AG09309 (cell line): ENCODE measurements at places on chromosomes 2 and 18.
A peak's percentile ranks its signal among the peaks of the same experiment; 100 is the strongest.

GRCh38 chr18:61993831-61994230 lies 101.0 kb upstream of the RNF152 start:
- DNase-seq, result no peak

DNA sequence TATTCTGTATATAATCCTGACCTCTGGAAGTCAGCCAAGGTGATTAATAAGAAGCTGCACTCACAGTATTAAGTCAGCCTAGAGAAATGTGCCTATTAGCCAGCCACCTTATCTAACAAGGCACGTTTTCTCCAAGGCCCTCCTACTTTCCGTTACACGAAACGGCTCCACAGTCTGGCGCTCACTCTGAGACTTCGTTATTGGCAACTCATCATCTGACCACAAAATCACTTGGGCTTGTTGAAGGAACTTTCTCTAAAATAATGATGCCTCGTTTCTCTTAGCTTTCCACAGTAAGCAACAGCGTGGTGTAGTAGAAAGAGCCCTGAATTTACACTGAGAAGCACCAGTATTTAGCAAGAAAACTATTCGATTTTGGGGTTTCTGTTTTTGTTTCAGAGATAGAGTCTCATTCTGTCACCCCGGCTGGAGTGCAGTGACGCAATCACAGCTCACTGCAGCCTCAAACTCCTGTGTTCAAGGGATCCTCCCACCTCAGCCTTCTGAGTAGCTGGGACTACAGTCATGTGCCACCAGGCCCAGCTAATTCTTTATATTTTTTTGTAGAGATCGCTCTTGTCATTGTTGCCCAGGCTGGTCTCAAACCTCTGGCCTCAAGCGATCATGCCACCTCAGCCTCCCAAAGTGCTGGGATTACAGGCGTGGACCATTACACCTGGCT lies 53.6 kb upstream of the SLC14A1 start:
- peak; percentile 34 for DNase-seq

DNA sequence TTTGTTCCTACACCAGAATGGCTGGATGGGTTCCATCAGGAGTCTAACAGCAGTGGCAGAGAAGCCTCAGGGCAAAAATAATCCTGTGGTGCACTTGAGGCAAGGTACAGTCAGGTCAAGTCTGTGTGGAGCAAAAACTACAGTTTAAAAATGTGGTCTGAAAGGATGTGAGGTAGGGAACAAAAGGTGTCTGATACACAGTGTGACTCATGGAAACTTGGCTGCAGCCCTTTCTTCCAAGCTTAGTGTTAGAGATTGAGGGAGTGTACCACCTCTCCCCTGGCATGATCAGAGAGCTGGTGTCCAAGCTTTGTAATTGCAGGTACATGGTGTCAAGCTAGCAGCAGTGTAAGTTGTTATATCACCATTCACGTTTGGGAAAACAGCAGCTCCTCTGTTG lies 8.9 kb downstream of the ANKAR start:
- DNase-seq, result no peak

DNA sequence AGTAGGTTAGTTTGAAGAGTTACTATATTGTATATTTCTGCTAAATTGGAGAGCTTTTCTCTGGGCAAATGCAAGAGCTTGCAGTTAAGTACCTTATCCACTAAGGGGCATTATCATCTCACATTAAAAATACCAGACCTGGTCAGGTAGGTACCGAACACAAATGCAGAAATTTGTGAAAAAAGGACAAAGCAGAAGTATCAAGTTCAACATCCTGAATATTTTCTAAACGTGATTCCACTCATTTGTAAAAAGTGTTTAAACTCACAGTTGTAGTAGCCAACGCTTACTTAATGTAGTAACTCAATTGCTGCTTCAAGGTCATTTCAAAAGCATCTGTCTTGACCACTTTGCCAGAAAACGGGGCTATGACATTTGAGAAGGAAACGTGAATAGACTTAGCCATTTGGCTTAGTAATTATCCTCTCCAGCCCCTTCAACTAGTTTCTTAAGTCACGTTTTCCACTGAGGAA lies 52.1 kb downstream of the CYRIA start:
- no peak for DNase-seq

GRCh38 chr2:45291296-45291701 lies 282.0 kb upstream of the SIX2 start:
- DNase-seq, result no peak

DNA sequence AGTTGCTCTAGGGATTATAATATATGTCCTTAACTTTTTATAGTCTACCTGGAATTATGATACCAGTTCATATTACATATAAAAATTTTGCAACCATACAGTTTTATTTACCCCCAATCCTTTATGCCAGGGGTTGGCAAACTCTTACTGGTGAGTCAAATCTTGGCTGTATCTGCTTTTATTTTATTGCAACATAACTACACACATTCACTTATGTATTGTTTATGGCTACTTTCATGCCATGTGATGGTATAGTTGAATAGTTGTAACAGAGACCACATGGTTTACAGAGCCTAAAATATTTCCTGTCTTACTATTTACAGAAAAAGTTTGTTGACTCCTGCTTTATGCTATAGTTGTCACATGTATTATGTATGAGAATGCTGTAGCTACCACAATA lies 25.8 kb upstream of the DLX2 start:
- no peak for DNase-seq

GRCh38 chr2:68403199-68403644 lies 38.1 kb downstream of the PLEK start:
- DNase-seq, result no peak

DNA sequence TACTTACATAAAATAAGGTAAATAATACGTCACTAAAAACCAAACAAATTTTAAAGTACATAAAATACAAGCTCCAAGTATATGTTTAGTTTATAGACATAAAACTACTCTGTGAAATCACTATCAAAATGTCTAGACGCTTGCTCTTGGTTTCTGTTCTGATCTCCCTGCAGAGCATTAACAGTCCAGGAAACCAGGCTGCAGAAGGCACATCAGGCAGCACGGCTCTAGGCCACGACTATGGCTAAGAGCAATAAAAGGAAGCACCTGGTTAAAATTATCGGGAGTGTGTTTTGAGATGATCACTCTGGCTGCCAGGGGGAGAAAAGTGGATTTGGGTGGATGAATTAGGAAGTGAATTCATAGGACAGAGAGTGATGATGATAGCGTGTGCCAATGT lies 196.0 kb upstream of the SPHKAP start:
- DNase-seq, result no peak

DNA sequence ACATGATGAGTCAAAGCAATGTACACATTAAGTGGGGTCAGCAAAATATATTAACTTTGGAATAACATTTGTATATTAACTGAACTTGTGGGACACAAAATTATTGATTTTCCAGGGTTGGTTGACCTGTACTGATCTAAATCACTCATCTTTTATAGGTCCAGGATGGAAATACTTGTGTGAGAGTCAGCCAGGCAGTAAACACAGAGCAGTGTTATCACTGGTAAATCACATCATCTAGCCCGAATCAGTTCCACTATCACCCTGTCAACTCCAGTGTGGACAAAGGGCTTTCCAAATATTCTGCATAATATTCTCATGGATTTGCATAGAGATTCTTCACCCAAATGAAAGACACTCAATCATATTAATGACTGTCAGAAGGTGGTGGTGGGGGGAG lies 295.7 kb downstream of the LRP1B start:
- no peak for DNase-seq

DNA sequence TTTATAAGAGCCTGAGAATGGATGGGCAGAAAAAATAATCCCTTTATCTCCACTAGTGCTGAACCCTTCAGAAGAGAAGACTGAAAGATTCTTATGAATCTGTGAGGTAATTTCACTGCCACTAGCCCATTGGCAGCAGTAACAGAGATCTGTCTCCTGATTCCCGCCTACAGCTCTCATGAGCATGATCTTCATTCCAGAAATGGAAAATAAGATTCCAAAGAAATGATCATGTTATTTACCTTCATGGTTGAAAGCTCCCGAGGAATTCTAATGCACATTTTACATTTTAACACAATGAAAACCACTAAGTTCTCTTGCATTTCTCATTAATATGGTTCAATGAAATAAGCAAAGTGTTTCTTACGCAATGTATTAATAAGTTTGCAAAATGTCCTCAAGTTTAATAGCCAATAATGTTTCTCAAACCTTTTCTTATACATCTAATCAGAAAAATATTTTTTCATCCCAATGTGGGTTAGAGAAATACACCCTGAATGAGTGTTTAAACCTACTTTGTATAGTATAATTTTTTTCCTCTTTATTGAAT lies 905.6 kb downstream of the TMEM182 start:
- no peak for DNase-seq

DNA sequence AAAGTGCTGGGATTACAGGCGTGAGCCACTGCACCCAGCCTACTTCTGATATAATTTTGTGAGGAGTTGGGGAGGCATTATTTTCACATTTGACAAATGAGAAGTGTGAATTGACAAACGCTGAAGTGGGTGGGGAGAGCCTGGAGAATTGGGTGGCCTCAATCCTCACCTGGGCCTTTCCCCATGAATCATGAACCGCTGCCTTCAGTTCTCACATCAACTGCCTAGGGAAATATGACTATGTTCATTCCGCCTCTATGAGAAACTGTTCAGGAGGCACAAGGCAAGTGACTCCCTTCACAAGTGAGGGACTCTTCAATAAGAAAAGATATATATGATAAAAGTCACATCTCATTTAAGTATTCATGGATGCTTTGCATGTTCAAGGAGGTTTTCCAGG lies 96.6 kb upstream of the RND3 start:
- no peak for DNase-seq

DNA sequence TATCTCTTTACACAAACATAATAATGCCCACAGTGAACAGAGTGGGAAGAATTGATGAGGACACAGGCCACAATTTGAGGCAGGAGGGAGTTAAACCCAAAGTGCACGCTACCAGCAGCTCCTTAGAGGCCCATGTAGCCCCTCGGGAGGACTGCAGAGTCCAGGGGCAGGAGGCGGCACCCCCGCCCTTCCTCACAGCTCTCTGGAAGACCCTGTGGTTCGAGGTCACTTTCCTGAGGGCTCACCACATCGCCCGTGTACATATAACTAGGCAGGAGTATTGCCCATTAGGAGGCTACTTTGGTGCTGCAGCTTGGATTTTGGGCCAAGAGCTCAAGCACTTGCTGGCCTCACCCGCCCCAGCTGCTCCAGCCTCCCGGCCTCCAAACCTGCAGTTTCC lies 22.2 kb upstream of the CIDEA start:
- DNase-seq, result no peak

- DNase-seq, result no peak
Measured at GRCh38 chr18:35778850-35779627, 193.4 kb upstream of the RMP24 start.

DNA sequence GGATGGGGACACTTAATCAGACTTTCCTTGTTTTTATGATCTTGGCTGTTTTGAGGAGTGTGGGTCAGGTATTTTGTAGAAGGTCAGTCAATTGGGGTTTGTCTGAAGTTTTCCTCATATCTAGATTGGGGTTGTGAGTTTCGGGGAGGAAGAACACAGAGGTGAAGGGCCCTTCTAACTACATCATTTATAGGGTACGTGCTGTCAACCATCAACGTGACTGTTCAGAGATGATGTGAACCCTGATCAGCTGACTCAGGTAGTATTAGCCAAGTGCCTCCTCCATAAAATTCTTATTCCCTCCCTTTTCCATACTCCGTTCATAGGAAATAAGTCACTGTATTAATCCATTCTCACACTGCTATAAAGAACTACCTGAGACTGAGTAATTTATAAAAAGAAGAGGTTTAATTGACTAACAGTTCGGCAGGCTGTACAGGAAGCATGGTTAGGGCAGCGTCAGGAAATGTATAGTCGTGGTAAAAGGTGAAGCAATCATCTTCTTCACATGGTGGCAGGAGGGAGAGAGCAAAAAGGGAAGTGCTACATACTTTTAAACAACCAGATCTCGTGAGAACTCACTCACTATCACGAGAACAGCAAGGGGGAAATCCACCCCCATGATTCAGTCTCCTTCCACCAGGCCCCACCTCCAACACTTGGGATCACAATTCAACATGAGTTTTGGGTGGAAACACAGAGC lies 547.1 kb upstream of the LINC00305 start:
- no peak for DNase-seq

GRCh38 chr2:233358947-233359346 lies 4.7 kb downstream of the DGKD start:
- no peak for DNase-seq

GRCh38 chr18:30469091-30469490 lies 573.5 kb downstream of the DSC3 start:
- DNase-seq, result no peak

DNA sequence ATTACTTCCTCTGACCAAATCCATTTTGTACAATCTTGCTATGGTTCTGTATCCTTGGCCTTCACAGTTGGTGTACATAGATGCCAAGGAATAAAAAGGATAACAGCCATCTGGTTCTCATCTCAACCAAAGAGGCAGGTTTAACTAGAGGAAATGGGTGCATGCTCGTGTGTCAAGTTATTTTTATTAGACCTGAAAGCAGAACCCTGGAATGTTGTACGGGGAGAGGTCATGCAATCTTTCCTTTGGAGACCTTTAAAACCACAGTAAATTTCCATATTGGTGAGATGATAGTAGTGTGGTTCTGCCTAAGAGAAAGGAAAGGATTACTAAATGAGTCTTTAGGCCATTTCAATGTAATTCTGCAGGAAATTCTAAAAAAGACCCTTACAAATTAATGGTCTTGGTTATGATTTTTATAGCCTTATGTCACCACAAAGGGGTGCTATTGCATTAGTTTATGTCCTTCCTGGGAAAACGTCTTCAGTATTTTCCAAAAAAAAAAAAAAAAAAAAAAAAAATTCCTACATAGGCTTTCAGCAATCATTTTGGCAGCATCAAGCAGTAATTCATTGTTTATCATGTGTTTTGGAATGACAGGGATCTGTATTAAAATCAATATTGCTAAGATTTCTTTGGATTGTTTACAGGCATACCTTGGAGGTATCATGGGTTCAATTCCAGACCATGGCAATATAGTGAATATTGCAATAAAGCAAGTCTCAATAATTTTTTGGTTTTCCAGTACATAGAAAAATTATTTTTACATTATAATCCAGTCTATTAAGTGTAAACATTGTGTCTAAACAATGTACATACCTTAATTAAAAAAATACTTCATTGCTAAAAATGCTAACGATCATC lies 270.8 kb downstream of the NYAP2 start:
- peak; percentile 49 for DNase-seq

DNA sequence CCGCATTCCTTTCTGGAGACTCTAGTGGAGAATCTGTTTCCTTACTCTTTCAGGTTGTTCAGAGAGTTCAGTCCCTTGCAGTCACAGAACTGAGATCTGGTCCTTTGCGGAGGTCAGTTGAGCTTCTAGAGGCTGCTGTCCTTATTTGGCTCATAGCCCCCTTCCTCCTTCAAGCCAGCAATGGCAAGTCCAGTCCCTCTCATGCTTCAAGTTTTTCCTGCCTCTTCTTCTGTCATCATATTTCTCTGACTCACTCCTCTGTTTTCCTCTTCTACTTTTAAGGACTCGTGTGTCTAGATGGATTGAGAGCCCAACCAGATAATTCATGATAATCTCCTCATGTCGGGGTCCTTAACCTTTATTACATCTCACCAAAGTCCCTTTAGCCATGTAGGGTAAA lies 173.5 kb upstream of the FOSL2 start:
- no peak for DNase-seq

GRCh38 chr18:63320975-63321265 lies 1.4 kb upstream of the BCL2 start:
- DNase-seq, result no peak

GRCh38 chr2:165852394-165852793 lies 58.3 kb upstream of the GALNT3 start:
- no peak for DNase-seq

- no peak for DNase-seq
Measured at GRCh38 chr2:80530442-80531064, 226.0 kb upstream of the LRRTM1 start.

GRCh38 chr2:175432793-175433192 lies 251.3 kb upstream of the ATP5MC3 start:
- no peak for DNase-seq

GRCh38 chr2:74983631-74984392 lies 25.4 kb downstream of the POLE4 start:
- no peak for DNase-seq
